ENCODE measurements at places on chromosomes 7 and 10.

DNA sequence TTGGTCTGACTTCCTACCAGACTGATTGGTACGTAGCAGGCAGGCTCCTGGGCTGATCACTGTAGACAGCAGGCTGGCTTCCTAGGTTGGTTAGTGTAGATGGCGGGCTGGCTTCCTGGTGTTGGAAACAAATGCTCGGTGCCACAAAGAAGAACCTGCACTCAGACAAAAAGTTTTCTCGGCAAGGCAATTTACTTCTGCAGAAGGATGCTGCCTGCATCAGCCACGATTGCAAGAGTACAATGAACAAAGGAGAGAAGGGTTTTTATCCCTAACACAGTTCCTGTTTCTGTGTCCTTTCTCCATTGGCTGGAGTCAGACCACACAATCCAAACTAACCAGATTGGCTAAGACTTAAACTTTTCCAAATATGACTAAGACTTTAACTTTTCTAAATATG, 123.6 kb upstream of the PPP2R2D start:
- DNase-seq = no peak

DNA sequence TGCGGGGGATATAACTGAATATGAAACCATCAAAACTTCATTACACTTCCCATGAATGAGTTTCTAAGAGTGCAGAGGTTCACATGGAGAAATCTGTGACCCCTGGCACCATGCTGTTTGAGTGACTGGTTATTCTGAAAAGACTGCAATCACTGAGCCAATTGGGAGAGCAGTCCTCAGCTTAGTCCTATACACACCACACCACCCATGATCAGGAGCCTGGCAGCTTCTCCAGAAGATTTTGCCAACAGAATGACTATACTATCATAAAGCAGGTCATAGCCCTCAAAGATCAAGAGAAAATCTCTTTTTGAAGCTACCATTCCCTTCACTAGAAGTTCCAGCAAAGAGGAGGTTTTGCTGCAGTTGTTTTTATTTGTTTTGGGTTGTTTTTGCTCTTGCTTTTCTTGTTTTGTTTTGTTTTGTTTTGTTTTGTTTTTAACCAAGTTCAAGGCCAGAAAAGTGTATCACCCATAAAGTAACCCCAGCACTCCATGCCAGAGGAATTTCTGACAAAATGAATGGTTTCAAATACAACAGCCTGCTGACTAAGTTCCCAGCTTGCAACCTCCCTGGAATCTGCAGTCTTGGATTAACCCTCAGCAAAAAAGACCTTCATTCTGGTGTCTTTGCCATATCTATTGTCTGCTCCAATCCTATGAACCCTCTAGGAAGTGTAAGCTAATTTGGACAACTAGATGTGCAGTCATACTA, 19.7 kb upstream of the HGF start:
- no peak for DNase-seq

- no peak for DNase-seq
Measured at GRCh38 chr7:135944753-135945152, 32.4 kb downstream of the MTPN start.

DNA sequence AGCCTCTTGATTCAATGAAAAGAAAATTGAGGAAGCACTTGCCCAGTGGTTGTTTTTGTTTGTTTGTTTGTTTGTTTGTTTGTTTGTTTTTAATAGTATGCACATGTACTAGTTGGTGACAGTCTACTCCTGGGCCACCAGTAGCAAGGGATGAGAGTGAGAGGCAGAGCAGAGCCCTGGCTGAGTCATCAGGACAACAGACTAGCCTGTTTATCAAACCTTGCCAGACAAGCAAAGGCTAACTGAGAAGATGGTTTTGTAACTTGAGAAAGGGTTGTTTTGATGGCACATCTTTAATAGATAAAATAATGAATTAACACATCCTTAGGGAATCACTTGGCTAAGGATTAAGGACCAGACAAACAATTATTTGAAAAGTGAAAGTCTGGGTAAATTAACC, 78.1 kb downstream of the INHBA start:
- no peak for DNase-seq

DNA sequence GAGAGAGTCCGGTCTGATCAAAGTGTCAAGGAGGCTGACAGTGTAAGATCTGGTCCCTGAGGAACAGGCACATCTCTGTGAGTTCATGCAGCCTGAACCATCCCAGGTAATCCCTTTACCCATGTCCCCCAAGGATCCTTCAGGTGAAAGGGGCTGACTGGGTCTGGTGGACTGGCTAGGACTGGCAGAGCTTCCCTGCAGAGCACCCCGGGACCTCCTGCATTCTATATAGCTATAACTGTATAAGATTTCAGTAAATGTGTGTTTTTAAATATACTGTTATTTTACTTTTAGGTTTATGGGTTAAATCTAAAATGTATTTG, 246.8 kb downstream of the ELMO1 start:
- DNase-seq = no peak

- DNase-seq = no peak
Measured at GRCh38 chr7:68185631-68186456, 1189.2 kb downstream of the TYW1 start.

DNA sequence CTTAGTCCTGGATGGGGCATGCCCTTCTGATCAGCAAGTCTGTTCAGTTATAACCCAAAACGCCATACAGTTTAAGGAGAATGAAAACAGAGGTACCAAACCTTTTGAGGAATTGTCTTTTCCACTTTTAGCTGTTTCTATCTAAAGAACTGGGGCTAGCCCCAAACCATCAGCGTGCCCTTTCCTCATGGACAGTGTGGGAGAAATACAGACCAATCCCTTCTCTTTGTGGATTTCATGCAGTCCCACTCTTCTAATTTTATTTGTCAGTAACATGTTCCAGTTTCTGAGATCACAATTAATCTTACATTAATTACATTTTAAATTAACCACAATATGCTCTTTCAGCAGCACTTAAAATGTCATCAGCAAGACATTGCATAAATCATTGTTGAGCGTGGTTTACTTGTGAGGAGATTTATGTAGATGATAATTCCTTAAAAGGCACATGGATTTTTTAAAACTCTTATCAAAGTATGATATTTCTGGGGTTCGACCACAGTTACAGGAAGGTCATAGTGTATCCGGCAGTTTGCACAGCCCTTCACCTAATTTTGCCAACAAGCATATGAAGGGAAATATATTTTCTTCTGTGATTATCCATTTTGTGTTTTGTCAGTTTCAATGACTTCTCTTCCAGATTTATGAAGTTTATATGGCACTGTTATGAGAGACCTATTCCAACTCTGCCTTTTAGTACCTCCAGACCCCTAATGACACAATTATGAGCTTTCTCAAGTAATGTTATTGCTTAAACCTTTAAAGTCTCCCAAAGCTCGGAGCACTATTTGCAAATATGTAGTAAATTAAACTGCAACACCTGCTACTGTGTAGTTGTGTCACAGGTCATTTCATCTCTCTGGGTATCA, 868.4 kb upstream of the C7orf33 start:
- DNase-seq = no peak

- no peak for DNase-seq
Measured at GRCh38 chr7:64498270-64498669, 64.6 kb downstream of the ZNF680 start.

DNA sequence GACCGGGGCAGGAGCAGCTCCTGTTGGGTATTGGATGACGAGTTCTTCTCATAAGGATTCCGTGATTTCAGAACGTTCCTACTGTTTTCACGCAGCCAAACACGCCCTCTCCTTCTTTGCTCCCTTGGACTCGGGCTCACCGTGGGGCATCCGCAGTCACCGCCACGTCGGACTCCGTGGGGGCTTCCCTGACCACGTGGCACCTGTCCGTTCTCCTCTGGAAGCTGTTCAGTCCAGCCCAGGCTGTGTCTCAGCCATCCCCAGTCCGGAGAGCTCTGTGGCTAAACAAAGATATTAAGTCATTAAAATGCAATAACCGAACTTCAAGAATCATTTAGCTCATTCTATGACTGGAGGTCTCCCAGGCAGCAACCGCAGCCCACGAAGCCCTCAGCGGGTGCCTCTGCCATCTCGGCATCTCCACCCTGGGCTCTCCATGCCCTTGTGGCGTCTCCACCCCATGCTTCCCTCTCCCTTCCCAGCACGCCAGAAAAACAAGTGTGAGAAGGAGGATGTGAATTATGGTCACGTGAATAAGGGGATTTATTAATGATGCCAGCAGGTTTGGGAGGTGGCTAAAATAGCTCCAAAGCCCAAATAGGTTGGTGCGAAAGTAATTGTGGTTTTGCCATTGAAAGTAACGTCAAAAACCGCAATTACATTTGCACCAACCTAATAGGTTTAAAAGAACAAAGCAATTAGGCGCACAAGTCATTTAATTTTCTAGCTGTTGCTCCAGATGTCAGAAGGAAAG, 224.6 kb upstream of the PPP2R2D start:
- DNase-seq = no peak

GRCh38 chr7:134941952-134942351, 44.4 kb upstream of the AGBL3 start:
- no peak for DNase-seq

DNA sequence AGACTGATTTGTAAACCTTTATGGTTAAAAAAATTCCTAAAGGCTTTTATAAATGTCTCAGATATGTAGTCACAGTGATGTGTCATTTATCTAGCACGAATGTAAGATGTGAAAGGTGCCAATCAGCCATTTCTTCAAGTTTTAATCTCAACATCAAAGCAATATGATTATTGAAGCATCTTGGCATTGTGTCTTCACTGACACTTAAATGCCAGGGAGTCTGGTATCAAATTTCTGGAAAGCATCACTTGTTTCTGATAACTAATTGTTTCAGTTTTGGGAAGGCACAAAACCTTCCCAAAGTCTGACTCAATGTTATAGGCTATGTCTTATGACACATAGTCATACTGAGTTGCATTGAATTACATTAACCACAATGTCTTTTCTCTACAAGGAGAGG, 492.0 kb upstream of the CNTNAP2 start:
- no peak for DNase-seq

GRCh38 chr10:26494018-26494417, 55.9 kb downstream of the APBB1IP start:
- no peak for DNase-seq

GRCh38 chr7:16810112-16810511, 5.3 kb upstream of the AGR2 start:
- DNase-seq = no peak

- DNase-seq = no peak
Measured at GRCh38 chr10:4981722-4982471, 18.7 kb downstream of the AKR1C1 start.

- DNase-seq = peak; percentile 38
Measured at GRCh38 chr7:93442478-93443224, 131.9 kb downstream of the CALCR start.

DNA sequence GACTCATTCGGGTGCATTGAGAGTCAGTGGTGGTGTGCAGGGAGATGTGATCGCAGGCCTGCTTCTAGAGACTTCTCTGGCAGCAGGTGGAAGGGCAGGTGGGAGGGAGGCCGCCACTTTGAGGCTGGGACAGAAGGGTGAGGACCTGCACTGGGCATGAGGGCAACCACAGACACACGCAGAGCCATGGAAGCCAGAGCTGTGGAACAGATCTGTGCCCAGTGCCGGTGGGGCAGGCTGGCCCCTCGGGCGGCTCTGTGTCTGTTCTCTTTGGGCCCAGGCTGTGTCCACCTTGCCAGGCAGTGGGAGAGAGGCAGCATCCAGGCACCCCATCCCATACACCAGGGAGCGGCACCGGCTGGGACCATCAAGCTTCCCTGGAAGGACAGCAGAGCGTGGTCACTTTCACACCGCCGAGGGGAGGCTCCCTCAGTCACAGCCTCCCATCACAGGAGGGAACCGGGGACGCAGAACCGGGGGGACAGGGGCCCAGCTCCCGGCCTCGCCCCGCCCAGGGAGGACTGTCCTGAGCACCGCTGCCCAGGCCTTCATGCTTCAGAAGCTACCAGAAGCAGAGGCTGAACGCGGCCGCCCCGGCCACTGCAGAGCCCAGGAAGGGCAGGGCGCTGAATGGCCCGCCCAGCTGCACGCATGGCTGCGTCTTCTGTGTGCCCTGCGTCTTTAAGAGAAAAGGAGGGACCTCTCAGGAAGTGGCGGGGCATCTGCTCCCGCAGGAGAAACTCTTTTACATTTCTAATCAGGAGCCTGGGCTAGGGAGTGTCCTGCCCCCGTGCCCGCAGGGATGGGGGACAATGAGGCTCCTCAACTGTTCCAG, 32.1 kb downstream of the EN2 start:
- no peak for DNase-seq

DNA sequence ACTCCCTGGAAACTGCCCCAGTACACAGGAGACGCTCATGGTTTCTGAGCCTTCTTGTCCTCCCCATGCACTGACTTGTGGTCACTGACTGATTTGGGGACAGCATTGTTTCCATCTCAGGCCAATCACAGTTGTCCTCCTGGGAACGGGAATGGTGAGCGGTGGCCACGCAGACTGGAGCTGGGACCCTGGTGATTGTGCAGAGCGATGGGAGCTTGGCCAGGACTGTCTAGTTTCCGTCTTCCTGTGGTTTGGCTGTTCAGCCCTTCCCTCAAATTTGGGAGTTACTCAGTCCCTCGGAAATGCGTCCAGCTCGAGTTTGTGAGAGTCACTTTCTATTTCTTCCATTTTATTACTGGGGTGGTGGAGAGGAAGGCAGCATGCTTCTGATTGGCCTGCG, 250.9 kb downstream of the ACTR3B start:
- DNase-seq = no peak

- DNase-seq = no peak
Measured at GRCh38 chr10:78406648-78407008, 373.0 kb downstream of the RPS24 start.

Measured in inflammatory macrophage (primary cell).